Activated T-helper 17 cell treated with anti-CD3 and anti-CD28 coated beads, Interleukin-2, amount 50 U/mL, for 72 hours (primary cell): ENCODE measurements at places on chromosomes 3 and 15. TPM values are rescaled to one million over a fixed set of nuclear protein-coding genes. Genes with fewer than 3 reads are reported as not detected.

GRCh38 chr3:12017516-12017915 lies 13.3 kb downstream of the SYN2 start:
- no peak for ATAC-seq

DNA sequence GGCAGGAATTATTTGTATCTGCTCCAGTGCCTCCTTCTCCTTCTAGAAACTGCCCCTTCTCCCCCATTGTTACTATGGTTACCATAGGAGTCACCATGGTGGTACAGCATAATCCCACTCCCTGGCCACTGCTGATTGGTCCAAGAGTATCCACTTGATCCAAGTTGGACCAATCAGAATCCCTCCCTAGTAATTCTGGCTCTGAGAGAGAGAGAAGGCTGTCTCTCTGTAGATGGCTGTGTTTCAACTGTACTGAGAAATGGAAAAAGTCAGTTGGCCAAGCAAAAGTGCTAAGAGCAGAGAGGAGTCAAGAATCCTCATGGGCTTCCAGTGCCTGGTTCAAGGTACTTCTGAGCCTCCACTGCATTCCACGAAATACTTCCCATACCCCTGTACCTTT lies 120.6 kb upstream of the SPATA12 start:
- ATAC-seq = no peak

DNA sequence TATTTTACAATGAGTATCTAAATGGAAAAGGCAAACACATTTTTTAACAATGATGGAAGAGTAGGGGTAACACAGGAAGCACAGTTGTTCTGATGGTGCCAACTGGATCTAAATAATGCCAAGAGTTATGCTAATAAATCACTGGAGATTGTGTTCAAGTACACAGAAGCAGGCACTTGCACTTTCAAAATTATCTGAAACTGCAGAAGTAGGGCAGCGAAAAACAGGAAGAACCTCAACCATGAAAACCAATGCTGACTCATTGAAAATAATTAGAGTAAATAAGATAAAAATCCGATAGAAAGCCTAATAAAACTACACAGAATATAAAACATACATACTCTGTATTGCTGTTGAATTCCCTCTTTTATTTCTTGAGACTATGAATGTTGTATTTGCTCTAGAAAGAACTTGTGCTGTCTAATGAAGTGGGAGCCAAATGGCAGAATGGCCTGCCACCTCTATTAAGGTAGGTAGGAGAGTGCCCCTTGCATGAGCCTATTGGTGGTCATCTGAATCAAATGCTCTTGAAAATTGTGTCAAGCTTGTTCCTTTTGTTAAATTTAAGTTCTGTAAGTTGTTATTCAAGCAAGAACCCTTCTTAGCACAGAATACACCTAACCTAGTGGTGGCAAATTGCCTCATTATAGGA lies 93.7 kb downstream of the ABI3BP start:
- no peak for ATAC-seq

- peak; percentile 86 for ATAC-seq
Observed at GRCh38 chr15:100111125-100112060, 230.4 kb downstream of the ADAMTS17 start.

DNA sequence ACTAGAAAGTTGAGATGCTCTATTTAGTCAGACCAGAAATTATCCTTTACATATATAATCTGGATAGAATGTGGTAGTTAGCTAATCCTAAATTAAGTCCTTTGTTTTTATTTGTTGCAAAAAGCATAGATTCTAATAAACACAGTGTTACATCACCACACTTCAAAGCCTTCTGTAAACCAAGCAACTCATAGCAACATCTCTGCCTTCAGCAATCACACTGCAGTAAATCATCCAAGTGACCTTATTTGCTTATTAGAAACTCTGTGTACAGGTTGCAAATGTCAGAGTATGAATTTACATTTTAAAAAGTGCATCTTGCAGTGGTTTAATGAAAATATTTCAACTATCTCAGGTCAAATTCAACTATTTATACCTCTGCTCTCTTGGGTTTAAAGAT lies 242.5 kb downstream of the GBE1 start:
- no peak for ATAC-seq

RBP2 gene
- total RNA-seq = not detected

NR1I2 gene
- 0.43 TPM for total RNA-seq

GABRR3 gene
- not detected for total RNA-seq

MINAR1 gene
- total RNA-seq = 0.93 TPM
